ENCODE measurements at places on chromosomes 16 and 17.
A peak's percentile ranks its signal among the peaks of the same experiment; 100 is the strongest.

- no peak for DNase-seq
Observed at GRCh38 chr16:27377666-27378485, 24.1 kb upstream of the IL21R start.

GRCh38 chr16:11955713-11956123 lies 9.3 kb upstream of the TNFRSF17 start:
- no peak for DNase-seq

GRCh38 chr17:73118951-73119391 lies 26.5 kb upstream of the SLC39A11 start:
- peak; percentile 98 for DNase-seq

DNA sequence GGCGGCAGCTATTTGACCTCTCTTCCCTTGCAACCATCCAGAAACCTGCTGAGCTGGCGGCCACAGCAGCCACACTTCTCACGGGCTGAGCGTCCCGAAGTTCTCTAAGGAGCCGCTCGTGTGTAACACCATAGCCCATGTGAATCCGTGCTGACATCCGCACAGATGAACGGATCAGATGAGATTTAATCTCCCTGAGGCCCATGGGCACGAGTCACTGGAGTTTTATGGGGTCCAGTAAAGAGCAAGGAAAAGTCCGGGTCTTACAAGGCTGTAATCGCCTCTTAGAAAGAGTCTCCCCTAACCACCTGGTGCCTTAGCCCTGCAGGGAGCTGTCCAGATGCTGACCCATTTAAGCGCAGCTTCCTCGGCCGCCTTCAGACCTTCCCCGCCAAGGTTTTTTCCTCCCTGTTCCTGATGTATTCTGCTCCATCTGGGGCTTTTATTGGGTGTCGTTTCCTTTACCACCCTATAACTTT lies 5.5 kb upstream of the CACNG5 start:
- DNase-seq, result no peak

DNA sequence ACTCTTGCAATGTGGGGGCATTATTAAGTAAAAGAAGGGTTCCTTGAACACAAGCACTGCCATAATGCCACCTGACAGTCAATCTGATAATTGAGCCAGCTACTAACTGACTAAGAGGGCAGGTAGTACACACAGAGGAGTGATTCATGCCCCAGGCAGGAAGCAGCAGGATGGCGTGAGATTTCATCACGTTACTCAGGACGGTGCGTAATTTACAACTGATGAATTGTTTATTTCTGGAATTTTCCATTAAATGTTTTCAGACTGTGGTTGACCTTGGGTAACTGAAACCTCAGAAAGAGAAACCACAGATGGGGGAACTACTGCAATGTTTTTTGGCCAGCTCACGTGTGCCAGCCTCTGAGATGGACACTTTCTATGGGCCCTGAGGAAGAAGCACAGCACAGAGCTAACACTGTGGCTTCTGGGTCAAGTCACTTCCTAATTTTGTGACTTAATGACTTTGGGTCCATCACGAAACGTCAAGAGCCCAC lies 46.7 kb downstream of the C17orf67 start:
- no peak for DNase-seq

GRCh38 chr17:28335959-28336871 lies 654 bp downstream of the TNFAIP1 start:
- DNase-seq, result peak; percentile 26

DNA sequence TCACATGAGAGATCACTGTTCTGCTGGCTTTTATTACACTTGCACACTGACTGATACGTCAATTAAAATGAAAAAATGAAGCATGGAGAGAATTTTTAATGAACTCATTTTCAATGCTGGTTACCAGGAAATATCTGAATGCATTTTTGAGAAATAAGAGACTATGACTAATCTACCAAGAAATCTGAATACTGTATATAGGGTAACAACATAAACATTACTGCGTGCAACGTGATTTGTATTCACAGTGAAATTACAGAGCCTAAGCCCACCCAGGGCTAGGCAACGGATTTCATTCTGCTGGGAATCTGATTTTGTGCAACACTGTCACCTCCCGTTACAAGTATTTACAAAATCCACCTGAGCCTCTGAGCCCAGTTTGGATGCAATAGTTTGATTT lies 23.8 kb upstream of the LCMT1 start:
- DNase-seq, result no peak

DNA sequence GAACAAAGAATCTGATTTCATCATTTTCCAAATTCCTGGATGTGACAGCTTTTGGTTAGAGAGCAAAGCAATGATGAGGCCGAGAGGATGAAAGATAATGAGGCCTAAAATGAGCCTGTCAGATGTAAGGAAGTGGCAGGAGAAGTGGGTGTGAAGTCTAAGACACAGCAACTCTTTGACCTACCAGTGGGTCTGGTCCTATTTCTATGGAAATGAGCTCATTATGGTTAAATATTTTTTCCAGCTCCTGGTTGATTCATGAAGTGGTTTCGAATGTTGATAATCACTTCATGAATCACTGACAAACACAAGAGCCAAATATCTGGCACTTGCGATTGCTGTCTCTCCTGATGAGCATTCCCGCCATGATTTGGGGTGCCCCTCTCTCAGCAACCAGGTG lies 273.3 kb upstream of the CDH5 start:
- no peak for DNase-seq

- DNase-seq, result no peak
Observed at GRCh38 chr17:15334266-15334665, 7.1 kb downstream of the TEKT3 start.

- no peak for DNase-seq
Observed at GRCh38 chr16:21263640-21264570, 14.2 kb downstream of the CRYM start.

DNA sequence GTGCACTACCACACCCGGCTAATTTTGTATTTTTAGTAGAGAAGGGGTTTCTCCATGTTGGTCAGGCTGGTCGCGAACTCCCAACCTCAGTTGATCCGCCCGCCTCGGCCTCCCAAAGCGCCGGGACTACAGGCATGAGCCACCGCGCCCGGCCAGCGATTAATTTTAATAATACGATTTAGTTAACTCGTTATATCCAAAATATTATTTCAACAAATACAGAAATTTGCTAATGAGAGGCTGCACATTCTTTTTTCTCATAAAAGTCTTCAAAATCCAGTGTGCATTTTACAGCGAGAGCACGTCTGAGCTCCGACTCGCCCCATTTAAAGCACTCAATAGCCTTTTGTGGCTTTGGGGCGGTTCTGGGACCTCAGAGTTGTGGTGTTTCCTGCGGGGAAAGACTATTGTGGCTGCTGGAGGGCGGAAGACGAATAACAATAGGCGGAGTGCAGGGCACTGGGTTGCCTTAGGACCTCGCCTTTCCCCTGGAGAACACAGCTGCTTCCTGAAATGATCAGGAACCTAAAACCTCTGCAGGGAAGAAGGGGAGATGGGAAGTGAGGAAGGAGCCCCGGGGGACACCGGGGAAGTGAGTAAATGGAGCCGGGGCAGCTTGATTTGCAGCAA lies 2.9 kb upstream of the ZSCAN10 start:
- no peak for DNase-seq

- no peak for DNase-seq
Observed at GRCh38 chr17:10768750-10769251, 35.1 kb downstream of the TMEM238L start.

DNA sequence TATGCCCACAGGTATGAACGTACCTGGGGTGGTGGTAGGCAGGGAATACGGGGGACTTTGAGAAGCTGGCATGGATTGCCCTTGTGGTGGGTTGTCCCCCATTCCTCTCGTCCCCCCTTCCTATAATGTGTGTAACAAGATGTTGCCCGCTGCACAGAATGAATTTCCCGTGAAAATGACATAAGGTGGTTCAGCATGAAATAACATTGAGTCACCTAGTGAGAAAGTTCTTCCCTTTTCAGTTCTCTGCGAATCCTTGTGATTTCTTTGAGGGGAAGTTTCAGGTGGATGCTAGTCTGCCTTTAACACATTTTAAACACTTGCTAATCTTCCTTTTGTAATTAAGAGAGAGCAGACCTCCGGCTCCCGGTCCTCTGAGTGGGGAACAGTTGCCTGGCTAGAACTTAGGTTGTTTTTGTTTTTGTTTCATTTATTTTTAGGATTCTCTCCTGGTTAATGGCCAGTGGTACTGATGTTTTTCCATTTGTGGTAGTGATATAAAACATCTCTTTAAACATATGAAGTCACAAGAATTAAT lies 58.9 kb downstream of the RAP1GAP2 start:
- no peak for DNase-seq

- no peak for DNase-seq
Observed at GRCh38 chr17:28675980-28676379, 14.0 kb downstream of the SUPT6H start.

DNA sequence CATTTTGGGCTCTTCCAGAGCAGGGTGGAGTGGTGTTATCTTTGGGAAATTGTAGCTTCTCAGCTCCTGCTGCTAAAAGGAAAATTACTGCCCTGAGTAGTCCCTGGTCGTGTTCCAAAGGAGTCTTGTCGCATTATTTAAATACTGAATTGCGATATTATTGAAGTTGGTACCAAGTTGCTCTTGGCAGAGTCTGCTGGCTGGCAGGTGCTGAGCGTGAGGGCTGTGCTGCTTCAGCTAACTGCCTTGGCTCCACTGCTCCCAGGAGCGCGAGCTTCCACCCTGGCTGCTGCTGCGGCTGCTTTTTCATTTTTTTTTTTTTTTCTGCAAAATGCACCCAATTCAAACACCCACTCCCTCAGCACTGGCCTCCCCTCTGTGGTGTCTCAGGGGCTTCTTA lies 289.8 kb downstream of the MAF start:
- no peak for DNase-seq

- DNase-seq, result no peak
Observed at GRCh38 chr17:64784353-64785010, 122.4 kb upstream of the SMURF2 start.

DNA sequence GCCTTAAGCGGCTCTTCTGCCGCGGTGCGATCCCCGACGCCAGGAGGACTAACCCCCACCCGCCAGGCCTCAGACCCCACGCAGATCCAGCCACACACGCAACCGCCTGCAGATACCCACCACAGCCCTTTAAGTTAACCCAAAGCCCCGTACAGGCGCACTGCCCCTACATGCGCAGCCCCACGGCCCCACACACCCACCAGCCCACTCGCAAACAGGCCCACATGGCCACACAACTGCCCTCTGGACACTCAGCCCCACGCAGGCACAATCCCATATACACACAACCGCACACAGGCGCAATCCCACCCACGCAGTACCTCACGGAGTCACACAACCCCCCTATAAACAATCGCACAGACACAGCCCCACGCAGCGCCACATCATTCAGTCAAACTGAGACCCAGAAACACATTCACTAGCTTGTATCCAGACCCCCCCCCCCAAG lies 41.7 kb downstream of the RAI1 start:
- no peak for DNase-seq

DNA sequence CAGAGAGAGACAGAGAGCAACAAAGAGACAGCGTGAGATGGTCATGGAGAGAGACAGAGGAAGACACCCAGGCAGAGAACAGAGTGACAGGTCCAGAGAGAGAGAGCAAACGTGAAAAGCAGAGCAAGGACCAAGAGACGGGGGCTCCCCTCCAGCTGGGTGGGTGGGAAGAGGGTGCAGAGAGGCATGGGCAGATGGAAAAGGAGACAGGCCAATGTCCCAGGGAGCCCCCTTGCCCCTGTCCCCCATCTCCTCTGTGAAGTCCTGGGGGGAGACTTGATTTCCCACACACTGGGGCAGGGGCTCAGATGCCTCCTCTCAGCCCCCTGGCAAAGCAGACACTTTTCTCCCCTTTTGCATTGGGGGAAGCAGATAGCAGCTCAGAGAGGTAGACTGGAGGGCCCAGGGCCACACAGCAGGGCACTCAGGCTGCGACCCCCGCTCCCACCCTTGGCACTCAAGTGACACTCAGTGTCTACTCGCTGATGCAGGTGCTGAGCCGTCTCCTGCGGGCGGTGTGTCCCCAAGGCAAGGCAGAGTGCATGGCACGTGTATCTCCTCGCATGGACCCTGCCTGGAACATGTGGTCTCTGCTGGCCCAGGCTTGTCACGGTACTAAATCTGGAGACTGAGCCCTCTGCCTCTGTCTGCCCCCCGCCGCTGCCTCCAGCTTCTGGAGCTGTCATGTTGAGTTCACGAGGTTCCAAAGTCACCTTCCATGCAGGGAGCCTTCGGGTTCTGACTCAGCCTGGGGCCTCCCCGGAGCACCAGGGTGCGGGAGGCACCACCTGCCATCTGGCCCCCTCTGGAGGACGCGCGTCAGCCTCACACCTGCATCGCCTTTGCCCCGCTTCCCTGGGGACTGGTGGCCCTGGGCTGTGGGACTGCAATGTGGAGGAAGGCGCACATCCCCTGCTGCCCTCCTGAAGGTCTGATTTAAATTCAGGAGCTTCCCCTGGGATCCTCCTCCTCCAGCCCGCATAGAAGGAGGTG lies 215.9 kb upstream of the GSE1 start:
- peak; percentile 89 for DNase-seq

DNA sequence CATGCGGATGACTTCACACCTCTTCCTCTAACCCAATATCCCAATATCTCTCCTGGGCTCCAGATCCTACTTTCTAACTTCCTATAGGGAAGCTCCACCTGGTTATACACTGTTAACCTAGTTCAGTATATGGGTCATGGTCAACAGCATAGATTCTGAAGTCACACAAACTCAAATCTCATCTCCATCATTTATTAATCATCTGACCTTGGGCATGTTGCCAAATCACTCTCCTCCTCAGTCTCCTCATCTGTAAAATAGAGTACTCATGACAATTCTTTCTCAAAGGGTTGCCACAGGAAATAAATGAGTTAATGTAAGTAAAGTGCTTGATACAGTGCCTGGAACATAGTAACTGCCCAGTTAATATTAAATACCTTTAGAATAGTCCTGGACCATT lies 593 bp upstream of the CD300E start:
- DNase-seq, result no peak

- no peak for DNase-seq
Observed at GRCh38 chr17:49819138-49819537, 28.7 kb downstream of the TAC4 start.

DNA sequence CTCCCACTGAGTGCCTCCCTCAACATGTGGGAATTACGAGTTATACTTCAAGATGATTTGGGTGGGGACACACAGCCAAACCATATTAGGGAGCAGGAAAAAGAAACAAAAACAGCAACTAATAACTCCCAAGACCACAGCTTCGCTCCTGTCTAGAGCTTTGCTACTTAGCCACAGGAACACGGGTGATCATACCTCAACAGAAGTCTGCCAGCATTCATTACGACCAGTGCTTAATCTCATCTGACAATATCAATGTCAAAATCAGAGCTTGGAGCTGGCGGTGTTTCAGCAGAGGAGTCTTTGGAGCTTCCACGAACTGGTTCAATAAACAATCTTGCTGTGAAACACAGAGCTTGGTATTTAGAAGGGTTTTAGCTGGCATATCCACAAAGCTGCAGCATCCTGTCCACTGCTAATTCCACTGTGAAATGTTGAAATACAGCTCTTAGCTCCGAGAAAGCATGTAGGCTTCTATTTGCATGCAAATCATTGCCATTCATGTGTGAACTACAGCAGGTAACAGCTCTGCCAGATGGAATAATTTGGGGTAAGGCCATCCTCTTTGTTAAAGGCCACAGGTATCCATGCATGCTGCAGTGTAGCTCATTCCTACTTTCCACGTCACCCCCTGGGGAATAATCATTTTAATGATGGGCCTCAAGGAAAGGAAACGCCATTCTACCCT lies 128.4 kb upstream of the GOT2 start:
- no peak for DNase-seq
